ENCODE measurements at places on chromosomes 13 and 19. TPM values are rescaled to one million over a fixed set of nuclear protein-coding genes. Genes with fewer than 3 reads are reported as not detected.

Gene ZNF135
- total RNA-seq: 14.8 TPM

GRCh38 chr19:42217520-42218437, at the start of gene DEDD2:
Gene DEDD2 (minus strand): TSS chr19:42217677. CDS start chr19:42217007, 670 bp downstream.
- DNase-seq: peak; percentile 99

GRCh38 chr13:91644806-91645205, 246.4 kb downstream of the GPC5 start:
- no peak for DNase-seq

DNA sequence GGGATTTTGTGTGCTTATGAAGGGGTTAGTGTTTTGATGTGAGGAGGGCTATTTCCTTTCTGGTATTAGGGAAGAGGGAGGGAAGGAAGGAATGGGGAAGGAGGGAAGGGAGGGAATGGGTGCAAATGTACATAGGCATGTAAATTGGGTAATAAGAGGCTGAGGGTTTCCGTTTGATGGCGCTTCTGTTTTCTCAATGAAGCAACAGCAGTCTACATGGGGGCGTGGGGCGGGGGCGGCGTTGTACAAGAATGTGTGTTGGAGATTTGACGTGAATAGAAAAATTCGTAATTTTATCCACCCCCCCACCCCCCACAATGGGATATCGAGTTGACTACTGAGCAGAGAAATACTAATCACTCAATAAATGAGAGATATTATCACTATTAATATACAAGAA, 52.5 kb downstream of the PDS5B start:
- no peak for DNase-seq

DNA sequence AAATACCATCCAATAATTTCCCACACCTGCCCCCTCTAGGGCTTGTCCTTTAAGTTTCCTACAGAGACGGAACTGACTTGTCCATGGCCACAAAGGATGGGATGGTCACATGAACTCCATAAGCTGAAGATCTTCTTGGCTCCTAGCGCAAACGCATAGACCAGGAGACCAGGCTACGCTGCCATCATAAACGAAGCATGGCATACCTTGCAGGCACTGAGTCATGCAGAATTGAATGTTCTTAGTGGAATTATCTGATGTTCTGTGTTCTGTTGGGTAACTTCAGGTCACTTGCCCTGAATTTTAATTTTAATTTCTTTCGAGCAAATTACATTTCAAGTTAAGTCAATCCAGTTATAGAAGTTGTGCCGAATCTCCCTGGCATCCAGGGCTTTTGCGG, 96.4 kb upstream of the STARD13 start:
- DNase-seq: no peak

DNA sequence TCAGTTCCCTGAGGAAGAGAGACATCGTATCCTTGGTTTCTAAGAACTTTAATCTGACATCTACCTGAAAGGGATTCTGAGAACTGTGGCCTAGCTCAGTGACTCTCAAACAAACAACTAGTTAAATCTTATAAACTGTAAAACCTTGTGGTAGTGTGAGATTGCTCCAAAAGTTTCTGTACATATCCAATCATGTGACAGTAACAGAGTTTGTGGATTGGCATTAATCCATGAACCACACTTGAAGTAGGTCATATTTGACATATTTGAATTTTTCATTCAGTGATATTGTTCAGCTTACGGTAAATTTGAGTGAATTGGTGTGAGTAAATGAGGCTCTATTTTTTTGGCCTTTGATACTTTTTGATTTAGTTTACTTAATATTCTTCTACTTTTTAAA, 15.0 kb downstream of the TDRD3 start:
- DNase-seq: peak; percentile 16
